Cardiac septum (tissue), 1 donor: ENCODE measurements at places on chromosomes 7 and 10. TPM values are rescaled to one million over a fixed set of nuclear protein-coding genes. Genes with fewer than 3 reads are reported as not detected.

Gene TCAF2
- total RNA-seq, result 0.54 TPM

Gene CEP41
- total RNA-seq, result 4.6 TPM

Gene CHAT
- not detected for total RNA-seq

Gene SLC39A12
- total RNA-seq, result not detected

Gene EVX1
- not detected for total RNA-seq

Gene MCM10
- 0.22 TPM for total RNA-seq

DNA sequence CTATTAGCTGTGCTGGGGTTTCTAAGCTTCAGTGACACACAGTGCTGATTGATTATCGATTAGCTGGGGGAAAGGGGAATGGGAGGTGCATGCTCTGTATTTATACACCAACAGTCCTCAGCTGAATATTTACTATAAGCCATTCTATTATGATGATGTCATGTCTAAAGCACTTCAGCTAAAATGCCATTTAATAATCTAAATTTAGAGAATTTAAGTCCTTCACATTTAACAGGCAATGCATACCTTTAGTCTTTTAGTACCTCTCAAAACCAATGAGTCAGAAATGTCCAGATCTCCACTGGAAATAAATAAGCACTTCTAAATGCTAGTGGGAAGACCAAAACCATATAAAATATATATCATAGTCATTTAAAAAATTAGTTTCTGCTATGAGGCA, 24.6 kb downstream of the RPP38 start:
- DNase-seq, result no peak

DNA sequence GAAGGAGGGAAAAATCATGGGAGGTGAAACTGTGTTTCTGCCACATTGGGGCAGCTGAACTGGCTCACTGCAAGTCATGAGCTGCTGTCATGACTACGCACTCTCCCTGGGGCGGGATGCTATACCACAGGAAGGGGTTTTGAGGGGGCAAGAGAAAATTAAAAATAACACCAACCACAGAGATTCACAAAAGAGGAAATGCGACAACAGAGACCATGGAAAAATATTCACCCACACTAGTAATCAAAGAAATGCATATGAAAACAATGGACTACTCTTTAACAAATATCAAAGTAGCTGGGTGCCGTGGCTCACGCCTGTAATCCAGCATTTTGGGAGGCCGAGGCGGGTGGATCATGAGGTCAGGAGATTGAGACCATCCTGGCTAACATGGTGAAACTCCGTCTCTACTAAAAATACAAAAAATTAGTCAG, 65.2 kb upstream of the TM9SF3 start:
- DNase-seq, result no peak

DNA sequence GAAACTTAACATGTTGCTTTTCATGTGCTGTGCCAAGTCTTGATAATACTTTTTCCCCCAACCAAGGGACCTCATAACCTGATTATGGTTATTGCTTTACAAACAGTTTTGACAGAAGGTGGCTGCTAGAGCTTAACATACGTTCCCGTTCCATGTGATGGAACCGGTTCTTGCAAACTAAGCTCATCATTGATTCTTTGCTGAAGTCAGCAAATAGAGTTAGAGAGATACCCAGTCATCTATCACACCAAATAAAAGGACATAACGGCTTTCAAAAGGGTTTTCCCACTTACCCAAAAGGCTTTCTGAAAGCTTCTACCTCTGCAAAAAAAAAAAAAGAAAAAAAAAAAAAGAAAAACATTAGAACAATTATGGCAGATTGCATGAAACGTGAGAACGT, 230.3 kb upstream of the MDFIC start:
- no peak for DNase-seq

DNA sequence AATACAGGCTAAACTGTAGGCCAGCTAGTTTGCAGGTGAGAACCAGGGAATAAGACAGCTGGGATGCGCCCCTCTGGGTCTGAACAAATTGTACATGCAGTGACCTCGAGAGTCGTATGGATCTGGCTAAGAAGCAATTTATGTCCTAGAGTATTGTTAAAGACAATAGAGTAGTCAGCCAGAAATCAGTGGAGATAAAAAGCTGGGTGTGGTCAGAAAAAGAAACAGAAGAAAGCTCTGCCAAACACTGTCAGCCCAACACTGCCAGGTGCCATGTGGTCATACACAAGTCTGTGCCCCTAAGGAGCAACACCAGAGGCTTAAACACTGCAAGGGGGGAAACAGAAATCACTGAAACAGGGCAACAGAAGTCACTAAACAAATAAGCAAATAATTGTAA, 62.2 kb downstream of the CNOT4 start:
- no peak for DNase-seq

DNA sequence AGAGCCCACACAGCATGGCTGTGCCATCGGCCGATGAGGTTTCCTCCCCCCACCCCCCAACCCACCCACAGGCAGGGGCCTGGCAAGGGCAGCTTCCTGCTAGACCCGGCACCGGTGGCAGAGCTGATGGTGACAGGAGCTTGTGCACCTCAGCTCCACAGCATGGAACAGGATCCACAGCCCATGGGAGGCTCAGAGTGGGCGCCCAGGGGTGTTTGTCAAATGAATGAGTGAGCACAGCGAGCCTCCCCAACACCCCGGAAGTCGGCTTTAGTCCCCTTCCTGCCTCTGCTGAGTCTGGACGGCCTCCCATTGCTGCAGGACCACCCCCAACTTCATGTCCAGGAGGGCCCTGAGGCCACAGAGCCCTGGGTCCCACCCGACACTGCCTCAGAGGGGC, 68.9 kb downstream of the PDGFA start:
- no peak for DNase-seq

- no peak for DNase-seq
Measured at GRCh38 chr7:114819616-114820362, 102.1 kb upstream of the MDFIC start.
